OCI-M1 (cell line): ENCODE measurements at places on chromosomes 12 and 14.
A peak's percentile ranks its signal among the peaks of the same experiment; 100 is the strongest.

DNA sequence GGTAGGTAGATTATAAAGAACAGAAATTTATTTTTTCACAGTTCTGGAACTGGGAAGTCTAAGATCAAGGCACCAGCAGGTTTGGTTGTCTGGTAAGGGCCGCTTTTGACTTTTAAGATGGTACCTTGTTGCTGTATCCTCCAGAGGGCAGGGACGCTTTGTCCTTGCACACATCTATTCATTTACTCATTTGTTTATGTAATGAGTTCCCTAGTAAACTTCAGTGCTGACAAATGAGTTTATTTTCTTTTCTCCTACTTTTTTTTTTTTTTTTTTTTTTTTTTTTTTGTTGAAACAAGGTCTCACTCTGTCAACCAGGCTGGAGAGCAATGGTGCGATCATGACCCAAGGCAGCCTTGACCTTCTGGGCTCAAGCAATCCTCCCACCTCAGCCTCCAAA lies 195.7 kb downstream of the FBXL14 start:
- peak; percentile 28 for DNase-seq

GRCh38 chr12:1324910-1325309 lies 269.5 kb downstream of the FBXL14 start:
- peak; percentile 85 for DNase-seq

- peak; percentile 2 for DNase-seq
These were observed 47.7 kb downstream of the CLMN start for GRCh38 chr14:95272057-95272456.

GRCh38 chr12:92077530-92077929 lies 68.1 kb downstream of the BTG1 start:
- DNase-seq, result no peak

DNA sequence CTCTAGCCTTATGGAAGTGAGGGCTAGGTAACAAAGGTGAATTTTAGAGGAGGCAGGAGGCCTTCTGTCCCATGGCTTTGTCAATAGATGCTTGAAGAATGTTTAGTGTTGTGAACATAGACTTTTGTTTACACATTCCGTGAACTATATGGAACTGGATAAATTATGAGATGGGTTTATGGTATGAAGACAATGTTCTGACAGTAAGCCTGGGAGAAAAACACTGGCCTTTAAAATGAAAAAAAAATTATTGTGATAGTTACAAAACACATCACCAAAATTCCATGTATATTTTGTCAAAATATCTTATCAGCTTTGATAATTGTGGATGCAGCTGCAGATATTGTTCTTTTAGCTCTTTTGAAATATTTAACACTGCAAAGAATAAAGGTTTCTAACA lies 251.5 kb upstream of the DCN start:
- no peak for DNase-seq

- DNase-seq, result no peak
These were observed 122.5 kb downstream of the DICER1 start for GRCh38 chr14:95034788-95035187.

GRCh38 chr14:58066115-58066514 lies 85.9 kb downstream of the ARMH4 start:
- DNase-seq, result no peak

GRCh38 chr12:72699362-72699761 lies 427.2 kb downstream of the TRHDE start:
- no peak for DNase-seq

- DNase-seq, result peak; percentile 3
These were observed 41.6 kb downstream of the DEGS2 start for GRCh38 chr14:100117633-100118395.

- DNase-seq, result no peak
These were observed 498.5 kb downstream of the NELL2 start for GRCh38 chr12:44377443-44378187.

DNA sequence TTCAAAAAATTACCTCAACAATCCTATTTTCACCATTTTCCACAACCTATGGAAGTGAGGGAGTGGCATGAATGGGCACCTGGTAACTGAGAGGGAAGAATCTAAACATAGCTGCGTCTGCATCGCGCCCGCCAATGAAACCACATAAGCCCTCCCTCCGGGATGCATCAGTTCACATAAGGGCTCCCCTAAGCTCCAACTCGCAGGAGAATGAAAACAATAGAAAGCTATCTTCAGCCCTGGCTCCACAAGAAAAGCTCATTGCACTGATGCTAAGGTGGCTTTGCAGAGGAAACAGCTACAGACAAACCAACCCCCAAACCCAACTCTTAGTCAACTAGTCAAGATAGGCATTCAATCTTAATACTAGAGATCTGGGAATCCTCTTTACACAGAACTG lies 173.3 kb downstream of the FOXN3 start:
- DNase-seq, result no peak

DNA sequence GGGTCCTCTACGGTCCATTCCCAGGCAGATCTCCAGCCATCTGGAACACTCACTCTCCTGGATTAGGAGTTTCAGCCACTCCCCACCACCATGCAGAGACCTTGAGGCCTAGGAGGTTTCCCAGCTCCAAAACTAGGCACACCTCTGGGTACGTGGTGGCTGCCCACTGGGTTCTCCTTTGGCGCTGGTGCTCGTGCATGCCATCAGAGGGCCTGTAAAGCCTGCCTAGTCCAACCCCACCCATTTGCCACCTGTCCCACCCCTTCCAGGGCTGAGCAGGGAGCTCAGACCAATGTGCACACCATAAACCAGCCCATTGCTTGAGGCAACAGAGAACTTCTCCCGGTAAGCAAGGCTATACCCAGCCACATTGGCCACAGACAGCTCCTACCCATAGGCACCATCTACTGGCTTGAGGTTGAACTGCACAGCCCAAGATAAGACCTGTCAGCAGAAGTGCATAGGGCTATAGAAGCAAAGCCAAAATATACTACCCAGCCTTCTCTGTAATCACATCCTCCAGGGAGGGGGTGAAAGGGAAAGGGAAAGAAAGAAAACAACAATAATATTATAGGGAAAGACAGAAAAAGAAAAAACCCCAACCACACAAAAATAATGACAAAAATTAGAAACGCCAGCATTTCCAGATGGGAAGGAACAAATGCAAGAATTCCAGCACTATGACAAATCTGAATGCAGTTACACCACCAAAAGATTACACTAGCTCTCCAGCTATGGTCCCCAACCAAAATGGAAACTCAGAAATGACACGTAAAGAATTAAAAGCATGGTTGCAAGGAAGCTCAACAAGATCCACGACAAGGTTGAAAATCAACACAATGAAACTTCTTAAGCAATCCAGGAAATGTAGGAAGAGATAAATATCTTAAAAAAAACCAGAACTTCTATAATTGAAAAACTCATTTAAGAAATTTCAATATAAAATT lies 111.9 kb upstream of the CCDC175 start:
- DNase-seq, result peak; percentile 72

GRCh38 chr12:1059162-1059561 lies 68.1 kb downstream of the ERC1 start:
- DNase-seq, result no peak

DNA sequence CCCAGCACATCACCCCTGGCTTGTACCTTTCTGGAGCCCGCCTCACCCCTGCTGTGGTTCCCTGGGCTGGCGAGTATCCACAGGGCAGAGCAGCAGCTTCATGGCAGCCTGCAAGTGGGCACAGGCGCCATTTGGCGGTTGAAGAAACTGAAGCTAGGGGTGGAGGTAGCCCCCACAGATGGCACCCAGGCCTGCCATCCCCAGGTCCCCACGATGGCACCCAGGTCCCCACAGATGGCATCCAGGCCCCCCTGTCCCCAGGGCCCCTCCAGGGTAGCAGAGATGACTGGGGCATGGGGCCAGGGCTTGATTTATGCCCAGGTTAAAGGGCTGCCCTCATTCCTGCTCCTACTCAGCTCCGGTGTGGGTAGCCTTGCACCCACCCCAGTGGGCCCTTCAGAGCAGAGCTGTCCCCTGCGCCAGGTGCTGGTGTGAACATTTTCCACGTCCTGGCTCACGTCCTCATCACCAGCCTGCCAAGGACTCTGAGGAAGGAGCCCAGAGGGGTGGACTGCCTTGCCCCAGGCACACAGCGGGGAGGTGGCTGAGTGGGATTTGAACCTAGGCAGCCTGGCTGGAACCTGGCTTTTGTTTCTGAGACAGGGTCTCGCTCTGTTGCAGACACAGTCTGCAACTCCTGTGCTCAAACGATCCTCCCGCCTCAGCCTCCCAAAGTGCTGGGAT lies 8.7 kb downstream of the MMP17 start:
- DNase-seq, result no peak

DNA sequence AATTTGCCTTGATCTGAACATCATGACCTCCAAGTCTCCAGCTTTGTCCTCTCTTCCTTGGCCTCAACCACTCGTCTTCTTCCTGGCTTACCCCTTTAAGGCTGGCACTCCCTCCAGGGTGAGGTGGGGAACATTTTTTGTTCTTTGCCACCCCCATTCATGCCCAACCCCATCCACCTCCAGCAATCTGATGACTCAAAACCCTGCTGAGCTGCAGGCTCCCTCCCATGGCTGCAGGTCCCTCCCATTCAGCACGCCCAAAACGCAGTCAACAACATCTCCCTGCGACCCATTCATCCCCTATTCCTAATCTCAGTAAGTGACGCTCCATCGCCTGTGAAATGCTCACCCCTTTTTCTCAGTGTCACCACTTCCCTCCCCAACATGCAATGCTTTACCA lies 138.8 kb upstream of the PRMT8 start:
- no peak for DNase-seq

GRCh38 chr12:75662511-75663159 lies 151.2 kb upstream of the KRR1 start:
- no peak for DNase-seq

DNA sequence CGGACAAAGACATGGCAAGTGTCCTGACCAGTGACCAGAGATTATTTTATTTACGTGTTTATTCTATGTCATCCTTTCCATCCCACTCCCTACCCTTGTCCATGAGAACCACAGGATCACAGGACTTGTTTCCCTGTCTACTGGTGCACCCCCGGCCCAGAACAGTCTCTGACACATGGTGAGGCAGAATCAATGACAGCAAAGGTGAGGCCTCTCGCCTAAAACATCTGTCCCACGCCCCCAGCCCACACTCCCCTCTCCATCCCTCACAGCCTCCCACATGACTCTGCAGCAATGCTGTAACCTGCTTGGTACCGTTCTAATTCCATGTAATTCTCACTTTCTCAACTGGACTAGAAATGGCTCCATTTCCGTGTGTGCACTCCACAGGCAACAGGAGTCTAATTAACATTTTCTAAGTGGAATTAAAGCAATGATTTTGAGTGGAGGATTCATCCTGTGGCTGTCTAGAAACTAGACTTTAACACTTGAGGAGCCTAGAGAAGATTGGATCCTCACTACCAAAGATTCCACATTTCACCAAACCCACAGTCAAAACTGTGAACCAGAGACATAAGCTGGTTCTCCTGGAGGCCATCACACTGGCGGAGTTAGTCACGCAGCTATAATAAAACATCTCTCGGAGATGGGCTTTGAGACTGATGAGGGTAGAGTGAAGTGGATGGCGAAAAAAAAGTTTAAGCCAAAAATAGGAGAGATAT lies 150.1 kb downstream of the PIWIL1 start:
- DNase-seq, result no peak

DNA sequence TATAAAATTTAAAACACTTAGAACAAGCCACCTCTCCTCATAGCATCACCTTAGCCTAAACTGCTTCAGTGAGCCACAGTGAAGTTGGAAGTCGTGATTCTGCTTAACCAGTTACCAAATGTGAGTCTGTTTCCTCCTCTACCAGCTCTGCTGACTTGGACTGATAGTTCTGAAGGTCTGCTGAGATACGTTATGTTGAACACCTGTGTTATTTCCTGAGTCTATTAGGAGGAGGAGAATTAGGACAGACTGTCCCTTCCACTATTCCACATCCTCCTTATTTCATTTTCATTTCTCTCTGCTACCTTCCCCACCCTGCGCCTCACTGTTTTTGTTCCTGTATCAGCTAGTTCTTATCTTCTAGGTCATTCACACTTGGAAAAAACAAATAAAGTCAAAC lies 2.4 kb downstream of the SLC2A14 start:
- no peak for DNase-seq

- DNase-seq, result peak; percentile 59
These were observed 17.0 kb downstream of the ZDHHC22 start for GRCh38 chr14:77124345-77125280.

- DNase-seq, result no peak
These were observed 56.2 kb upstream of the FERMT2 start for GRCh38 chr14:53006931-53007562.

DNA sequence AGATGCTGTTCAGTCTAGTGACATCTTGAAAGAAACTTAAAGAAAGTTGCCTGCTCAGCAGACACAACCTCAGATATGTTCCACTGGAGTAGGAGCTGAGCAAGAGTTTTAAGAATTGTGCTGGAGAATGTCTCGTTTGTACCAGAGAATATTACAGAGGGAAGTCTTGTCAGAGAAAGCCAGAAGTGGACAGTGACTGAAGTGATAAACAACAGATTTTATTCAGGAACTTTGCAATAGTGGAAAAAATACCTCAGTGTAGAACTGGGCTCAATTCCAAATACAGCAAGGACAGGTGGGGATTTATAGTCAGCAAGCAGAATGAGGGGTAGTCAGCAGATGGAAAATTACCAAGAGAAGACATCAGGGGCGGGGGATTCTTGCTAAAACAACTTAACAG lies 18.6 kb downstream of the ZDHHC17 start:
- peak; percentile 21 for DNase-seq

DNA sequence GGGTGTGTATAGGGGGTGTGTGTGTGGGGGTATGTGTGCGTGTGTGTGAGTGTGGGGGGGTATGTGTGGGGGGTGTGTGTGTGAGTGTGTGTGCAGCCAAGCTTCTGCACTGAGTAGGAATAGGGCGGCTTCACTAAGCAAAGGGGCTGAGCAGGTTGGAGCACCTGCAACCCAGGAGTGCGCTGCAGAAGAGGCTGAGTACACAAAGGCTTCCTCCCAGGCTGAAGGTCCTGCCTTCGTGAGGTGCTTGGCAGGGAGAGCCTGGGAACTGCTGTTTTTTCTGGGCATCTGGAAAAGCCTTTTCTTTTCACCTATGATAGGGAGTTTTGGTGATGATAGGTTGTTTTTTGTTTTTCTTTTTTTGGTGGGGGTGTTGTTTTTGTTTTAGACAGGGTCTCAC lies 6.0 kb upstream of the NUDT14 start:
- no peak for DNase-seq
